ENCODE measurements at places on chromosomes 4 and X.
A peak's percentile ranks its signal among the peaks of the same experiment; 100 is the strongest.

DNA sequence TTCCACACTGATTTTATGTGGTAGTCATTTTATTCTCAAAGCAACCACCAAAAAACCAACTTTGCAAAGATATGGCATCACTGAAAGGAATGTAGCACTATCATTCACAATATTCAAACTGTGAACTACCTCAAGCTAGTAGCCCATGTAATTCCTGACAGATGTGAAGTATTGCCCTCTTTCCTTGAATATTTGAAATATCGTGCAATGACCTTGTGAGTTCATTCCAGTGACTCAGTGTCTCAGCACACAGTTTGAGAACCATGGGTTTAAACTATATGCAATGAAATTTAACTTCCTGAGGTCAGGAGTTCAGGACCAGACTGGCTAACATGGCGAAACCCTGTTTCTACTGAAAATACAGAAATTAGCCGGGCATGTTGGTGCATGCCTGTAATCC, 20.9 kb upstream of the IQCM start:
- H3K4me3 ChIP-seq: no peak overlapping the region
- H3K4me1 ChIP-seq: no peaks in the 10 kb centered on the region
- no peak overlapping the region for H3K27ac ChIP-seq
- no peak for DNase-seq
- H3K36me3 ChIP-seq: no peaks in the 10 kb centered on the region

DNA sequence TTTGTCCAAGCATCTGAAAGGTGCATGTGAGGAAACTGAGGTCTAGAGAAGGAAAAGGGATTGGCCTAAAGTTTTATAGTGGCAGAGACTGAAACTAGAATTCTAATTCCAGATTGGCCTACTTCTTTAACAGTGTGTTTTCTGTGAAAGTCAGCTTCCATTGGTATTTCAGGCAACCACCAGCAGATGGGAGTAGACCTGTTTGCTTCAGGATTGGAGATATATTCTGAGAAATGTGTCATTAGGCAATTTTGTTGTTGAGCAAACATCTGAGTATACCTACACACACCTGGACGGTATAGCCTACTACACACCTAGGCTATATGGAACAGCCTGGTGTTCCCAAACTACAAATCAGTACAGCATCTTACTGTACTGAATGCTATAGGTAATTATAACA, 207.3 kb upstream of the RADX start:
- no peaks in the 10 kb centered on the region for H3K27me3 ChIP-seq
- H3K27ac ChIP-seq: no peak overlapping the region
- no peak for DNase-seq
- H3K4me3 ChIP-seq: no peak overlapping the region
- H3K4me1 ChIP-seq: no peaks in the 10 kb centered on the region
- no peaks in the 10 kb centered on the region for H3K36me3 ChIP-seq

GRCh38 chr4:52750819-52751486, at the start of gene ERVMER34-1:
Gene ERVMER34-1 (minus strand): TSS chr4:52751425. CDS start chr4:52745520, 5,905 bp downstream.
- H3K36me3 ChIP-seq: no peaks in the 10 kb centered on the region
- H3K4me1 ChIP-seq: no peaks in the 10 kb centered on the region
- no peak within 1 kb of the TSS for H3K27ac ChIP-seq
- H3K4me3 ChIP-seq: peak within 1 kb of the TSS; percentile 56
- no peak for DNase-seq

DNA sequence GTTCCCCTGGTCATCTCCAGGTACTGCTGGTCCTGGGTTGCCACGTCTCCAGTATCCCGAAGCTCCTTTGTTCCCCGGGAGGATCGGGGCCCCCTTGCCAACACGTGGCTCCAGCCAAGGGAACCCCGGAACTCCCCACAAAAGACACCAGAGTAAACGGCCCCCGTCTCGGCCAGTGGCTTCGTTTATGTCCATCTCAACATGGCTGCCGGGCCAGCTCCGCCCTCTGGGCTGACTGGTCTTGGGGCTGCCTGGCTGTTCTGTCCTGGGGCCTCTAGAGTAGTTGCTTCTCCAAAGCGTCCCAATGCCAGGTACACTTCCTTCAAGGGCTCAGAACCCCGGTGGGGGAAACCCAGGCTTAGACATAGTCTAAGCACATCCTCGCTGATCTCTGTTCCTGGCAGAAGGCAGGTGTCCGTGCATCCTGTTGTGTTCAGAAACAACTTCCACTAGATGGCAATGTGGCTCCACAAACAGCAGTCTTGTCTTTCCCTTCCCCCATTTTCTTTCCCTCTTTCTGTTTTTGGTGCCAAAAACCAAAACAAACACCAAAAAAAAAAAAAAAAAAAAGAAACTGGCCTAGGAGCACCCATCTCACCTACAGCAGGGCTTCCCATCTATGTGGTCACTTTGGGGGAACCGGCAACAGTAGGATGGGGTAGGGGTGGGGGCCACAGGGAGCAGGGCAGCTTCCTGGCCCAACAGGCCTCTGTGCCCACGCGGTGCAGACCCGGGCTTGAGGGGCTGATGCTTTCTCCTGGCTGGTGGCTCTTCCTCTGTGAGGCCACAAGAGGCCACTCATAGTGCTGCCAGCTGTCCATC, 35.3 kb downstream of the NBDY start:
- peaks cover 10% of the 10 kb centered on the region for H3K4me1 ChIP-seq
- H3K4me3 ChIP-seq: peak overlapping the region; percentile 12
- H3K36me3 ChIP-seq: peaks cover 3% of the 10 kb centered on the region
- H3K27ac ChIP-seq: peak overlapping the region; percentile 92
- no peak for DNase-seq

DNA sequence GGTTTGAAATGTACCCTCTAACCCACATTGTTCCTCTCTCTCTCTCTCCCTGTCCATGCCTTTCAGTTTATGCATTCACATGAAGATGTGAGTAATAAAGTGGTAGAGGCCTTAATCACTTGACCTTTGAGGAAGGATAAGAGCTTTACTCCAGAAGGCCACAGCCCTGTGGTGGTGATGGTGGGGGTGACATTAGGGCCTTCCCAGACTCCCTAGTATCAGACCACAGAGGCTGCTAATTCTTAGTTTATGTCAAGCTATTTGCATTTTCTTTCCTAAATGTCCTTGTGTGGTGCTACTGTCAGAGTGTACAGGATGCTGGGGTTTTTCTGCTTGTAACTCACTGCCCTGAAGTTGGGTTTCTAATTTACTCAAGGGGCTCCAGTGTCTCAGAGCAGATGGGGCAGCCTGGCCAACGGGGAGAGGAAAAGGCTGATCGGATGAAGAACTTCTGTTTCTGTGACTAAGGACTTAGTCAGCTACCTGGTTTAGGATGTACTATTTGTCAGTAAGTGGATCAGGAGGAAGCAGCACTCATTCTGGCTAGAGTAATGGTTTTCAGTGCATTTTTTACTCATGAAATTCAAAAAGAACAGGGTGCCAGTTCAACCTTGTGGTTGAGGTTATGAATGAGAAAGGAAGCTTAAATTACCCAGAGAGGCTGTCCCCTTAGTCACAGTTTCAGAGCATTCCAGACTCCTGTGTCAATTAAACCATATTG, 509.6 kb upstream of the DIPK2B start:
- H3K27ac ChIP-seq: peak overlapping the region; percentile 47
- H3K36me3 ChIP-seq: no peaks in the 10 kb centered on the region
- H3K27me3 ChIP-seq: no peaks in the 10 kb centered on the region
- DNase-seq: no peak

DNA sequence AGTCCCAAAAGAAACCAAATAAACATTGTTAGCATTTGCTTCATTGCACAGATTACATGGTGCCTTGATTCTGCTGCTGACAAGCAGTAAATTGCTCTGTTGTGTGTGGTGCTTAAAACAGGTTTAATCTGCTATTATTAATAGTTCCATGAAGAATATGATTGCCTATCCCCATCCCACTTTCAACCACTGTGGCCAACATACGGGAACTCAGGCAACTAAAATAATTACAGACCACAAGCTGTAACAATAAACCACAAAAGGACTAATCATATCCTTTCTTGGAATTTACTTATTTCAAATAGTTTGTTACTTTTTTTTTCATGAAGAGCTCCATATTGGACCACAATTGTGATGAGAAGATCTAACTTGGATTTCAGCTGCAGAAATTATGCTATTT, 131.5 kb downstream of the PACRGL start:
- H3K4me1 ChIP-seq: no peaks in the 10 kb centered on the region
- H3K36me3 ChIP-seq: no peaks in the 10 kb centered on the region
- no peak overlapping the region for H3K4me3 ChIP-seq
- DNase-seq: no peak

DNA sequence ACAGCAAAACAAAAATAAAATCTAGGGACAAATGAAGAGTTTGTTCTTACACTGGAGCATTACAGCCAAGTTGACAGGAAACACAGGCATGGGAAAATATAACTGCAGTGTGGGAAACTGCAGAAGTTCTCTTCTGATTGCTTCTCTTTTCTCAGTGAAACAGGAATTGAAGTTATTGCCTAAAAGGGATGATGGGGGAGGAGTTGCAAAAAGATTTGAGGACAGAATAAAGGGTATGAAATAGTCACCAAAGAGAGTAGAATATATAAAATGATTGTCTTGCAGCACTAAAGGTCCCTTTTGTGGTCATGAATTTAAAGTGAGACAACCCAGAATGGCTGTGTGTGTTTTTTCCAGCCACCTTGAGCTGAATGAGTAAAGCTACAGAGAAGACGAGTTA, 103.7 kb downstream of the JADE1 start:
- H3K4me1 ChIP-seq: no peaks in the 10 kb centered on the region
- H3K36me3 ChIP-seq: no peaks in the 10 kb centered on the region
- no peaks in the 10 kb centered on the region for H3K27me3 ChIP-seq
- DNase-seq: no peak
- H3K4me3 ChIP-seq: no peak overlapping the region

GRCh38 chr4:139978692-139979091, 175.3 kb downstream of the MAML3 start:
- DNase-seq: no peak
- no peaks in the 10 kb centered on the region for H3K36me3 ChIP-seq
- no peak overlapping the region for H3K4me3 ChIP-seq
- no peak overlapping the region for H3K27ac ChIP-seq
- H3K27me3 ChIP-seq: no peaks in the 10 kb centered on the region
- H3K4me1 ChIP-seq: peaks cover 20% of the 10 kb centered on the region

- H3K27ac ChIP-seq: no peak overlapping the region
- H3K4me1 ChIP-seq: no peaks in the 10 kb centered on the region
- DNase-seq: no peak
Measured at GRCh38 chr4:150411520-150411919, 170.4 kb upstream of the MAB21L2 start.

DNA sequence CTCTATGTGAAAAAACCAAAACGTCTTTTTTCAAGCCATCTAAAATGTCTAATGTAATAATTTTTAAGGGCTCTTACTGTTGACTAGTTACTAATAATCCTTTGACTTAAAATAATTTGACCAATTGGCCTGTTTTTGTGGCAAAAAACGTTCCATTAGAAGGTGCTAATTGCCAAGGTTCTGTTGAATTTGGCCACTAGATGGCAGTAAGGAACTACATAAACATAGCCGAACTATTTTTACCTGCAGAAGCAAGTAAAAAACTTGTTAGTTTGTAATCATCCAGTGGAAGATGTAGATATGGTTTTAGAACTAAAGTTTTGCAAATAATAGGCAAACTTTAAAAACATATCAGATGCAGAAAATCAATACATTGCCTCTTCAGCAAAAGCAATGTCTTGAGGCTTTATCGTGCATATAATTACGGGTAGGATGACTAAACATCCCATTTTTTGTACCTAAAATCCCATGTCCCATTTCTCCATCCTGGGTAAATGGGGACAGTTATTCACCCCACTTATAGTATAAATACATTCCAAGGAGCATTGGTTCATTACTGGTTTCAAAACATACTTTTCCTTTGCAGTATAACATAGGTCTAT, 57.6 kb downstream of the PROM1 start:
- H3K4me3 ChIP-seq: no peak overlapping the region
- no peaks in the 10 kb centered on the region for H3K36me3 ChIP-seq
- H3K4me1 ChIP-seq: no peaks in the 10 kb centered on the region

DNA sequence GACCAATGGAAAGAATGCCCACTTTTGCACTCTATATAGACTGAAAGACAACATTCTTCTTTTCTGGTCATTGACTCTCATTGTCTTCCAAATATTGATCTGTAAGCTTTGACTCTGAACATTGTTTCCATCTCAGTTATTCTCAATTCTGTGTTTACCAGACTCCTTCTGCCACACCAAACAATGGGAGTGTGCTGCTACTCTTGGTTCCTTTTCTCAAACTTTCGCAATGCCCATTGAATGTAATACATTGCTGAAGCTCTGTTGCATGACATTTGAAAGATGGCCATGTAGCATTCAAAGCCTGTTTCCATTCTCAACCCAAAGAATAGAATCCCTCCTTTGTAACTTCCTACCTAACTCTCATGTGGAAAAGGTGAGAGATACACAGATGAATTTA, 136.2 kb downstream of the BTC start:
- no peaks in the 10 kb centered on the region for H3K27me3 ChIP-seq
- H3K4me1 ChIP-seq: peaks cover 13% of the 10 kb centered on the region
- H3K36me3 ChIP-seq: no peaks in the 10 kb centered on the region
- no peak overlapping the region for H3K4me3 ChIP-seq
- H3K27ac ChIP-seq: no peak overlapping the region

- no peak for DNase-seq
- no peaks in the 10 kb centered on the region for H3K27me3 ChIP-seq
- no peaks in the 10 kb centered on the region for H3K4me1 ChIP-seq
- no peak overlapping the region for H3K27ac ChIP-seq
- H3K4me3 ChIP-seq: no peak overlapping the region
Measured at GRCh38 chr4:113607998-113608397, 153.5 kb downstream of the CAMK2D start.

- no peak overlapping the region for H3K27ac ChIP-seq
- no peaks in the 10 kb centered on the region for H3K36me3 ChIP-seq
- H3K4me1 ChIP-seq: no peaks in the 10 kb centered on the region
- no peak overlapping the region for H3K4me3 ChIP-seq
Measured at GRCh38 chrX:8939322-8939721, 94.6 kb downstream of the FAM9B start.

GRCh38 chr4:80409809-80410208, 74.3 kb downstream of the CFAP299 start:
- H3K27me3 ChIP-seq: no peaks in the 10 kb centered on the region
- H3K4me1 ChIP-seq: no peaks in the 10 kb centered on the region
- H3K27ac ChIP-seq: no peak overlapping the region
- DNase-seq: peak; percentile 22
- H3K36me3 ChIP-seq: no peaks in the 10 kb centered on the region
- H3K4me3 ChIP-seq: no peak overlapping the region

- peak overlapping the region; percentile 90 for H3K27ac ChIP-seq
- H3K36me3 ChIP-seq: no peaks in the 10 kb centered on the region
- H3K4me3 ChIP-seq: peak overlapping the region; percentile 80
- no peak for DNase-seq
- H3K4me1 ChIP-seq: peaks cover 9% of the 10 kb centered on the region
Measured at GRCh38 chr4:145481942-145482208, 222 bp downstream of the SMAD1 start.

DNA sequence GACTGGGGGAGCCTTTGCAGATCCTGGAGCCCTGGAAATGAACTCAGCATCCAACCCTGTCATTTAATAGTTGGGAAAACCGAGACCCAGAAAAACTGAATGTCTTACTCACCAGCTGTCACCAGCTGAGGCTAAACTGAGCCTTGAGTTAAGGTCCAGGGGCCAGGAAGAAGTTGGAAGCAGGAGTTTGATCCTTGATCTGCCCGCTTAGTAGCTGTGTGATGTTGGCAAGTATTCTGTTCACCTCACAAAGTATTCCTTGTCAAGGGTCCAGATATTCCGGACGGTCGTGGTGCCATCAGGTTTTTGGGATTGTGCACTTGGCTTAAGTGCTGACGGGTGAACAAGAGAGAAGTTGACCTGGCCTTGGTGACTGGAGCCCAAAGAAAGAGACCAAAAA, 30.7 kb upstream of the PROM1 start:
- no peaks in the 10 kb centered on the region for H3K4me1 ChIP-seq
- no peak overlapping the region for H3K27ac ChIP-seq
- DNase-seq: no peak
- H3K27me3 ChIP-seq: no peaks in the 10 kb centered on the region
- H3K4me3 ChIP-seq: no peak overlapping the region
